ENCODE measurements at places on chromosomes 12 and 14. TPM values are rescaled to one million over a fixed set of nuclear protein-coding genes. Genes with fewer than 3 reads are reported as not detected.

GRCh38 chr14:73751157-73751691 lies 37.0 kb upstream of the PNMA1 start:
- DNase-seq, result no peak

GRCh38 chr14:63276492-63277342 lies 42.0 kb downstream of the GPHB5 start:
- DNase-seq, result no peak

- DNase-seq, result no peak
These were observed at the start of gene KRT85 for GRCh38 chr12:52366738-52367485. KRT85 (minus strand) TSS chr12:52367481; CDS start chr12:52367405, 76 bp downstream.

DNA sequence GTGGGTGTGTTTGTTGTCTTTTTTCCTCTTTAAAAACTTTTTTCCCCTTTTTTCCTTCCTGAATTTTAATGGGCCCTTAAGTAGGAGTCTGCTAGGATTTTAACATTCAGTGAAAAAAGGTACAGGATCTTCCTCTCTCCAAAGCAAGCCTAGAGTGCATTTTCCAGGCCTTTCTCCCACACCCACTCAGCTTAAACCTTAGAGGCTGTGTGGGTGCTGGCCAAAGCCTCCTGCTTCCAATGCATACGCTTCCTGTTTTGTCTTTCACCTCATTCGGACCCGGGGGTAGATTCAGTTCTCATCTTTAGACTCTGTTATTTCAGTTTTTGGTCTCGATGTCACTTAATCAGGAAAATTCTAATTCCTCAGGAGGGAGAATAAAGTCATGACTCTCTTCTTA lies 51.2 kb downstream of the TMEM30B start:
- DNase-seq, result no peak

DNA sequence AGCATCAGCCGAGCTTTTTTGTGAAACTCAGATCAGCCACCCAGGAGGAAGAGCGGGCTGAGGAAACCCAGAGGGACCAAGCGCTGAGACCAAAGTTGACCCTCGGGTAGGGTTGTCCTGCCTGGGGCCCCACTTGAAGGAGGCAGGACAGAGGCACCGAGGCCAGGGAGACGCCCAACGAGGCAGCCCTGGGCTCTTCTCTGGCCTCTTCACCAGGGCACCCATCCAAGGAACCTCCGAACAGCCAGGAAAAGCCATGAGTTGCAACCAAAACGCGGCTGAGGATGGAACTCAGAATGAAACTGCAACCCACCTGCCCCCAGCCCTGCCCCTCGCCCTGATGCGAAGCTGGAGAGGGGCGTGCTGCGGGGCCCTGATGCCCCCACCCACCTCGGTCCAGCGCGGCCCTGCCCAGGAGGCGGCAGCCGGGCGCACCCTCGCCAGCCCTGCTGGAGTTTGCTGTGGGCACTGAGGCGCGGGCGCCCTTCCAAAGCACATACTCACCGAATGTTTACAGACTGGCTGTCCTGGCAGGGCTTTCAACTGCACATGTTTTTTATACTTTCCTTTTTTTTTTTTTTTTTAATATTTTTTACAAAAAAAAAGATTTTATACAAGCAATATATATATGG lies 41.9 kb downstream of the JDP2 start:
- no peak for DNase-seq

The CLEC4C gene
- polyA plus RNA-seq, result not detected

Measured in BJ (cell line).